ENCODE measurements at places on chromosomes 12 and 14. TPM values are rescaled to one million over a fixed set of nuclear protein-coding genes. Genes with fewer than 3 reads are reported as not detected.

GRCh38 chr12:115521771-115522409 lies 755.6 kb downstream of the MED13L start:
- no peak for DNase-seq

E2F7 gene
- total RNA-seq, result 2.7 TPM

KDM5A gene
- total RNA-seq, result 18.6 TPM

SLC5A8 gene
- not detected for total RNA-seq

Measured in G401 (cell line).